ENCODE measurements at places on chromosomes 3 and 15.

GRCh38 chr15:76384409-76384808, 47.8 kb downstream of the ISL2 start:
- no peak for DNase-seq

DNA sequence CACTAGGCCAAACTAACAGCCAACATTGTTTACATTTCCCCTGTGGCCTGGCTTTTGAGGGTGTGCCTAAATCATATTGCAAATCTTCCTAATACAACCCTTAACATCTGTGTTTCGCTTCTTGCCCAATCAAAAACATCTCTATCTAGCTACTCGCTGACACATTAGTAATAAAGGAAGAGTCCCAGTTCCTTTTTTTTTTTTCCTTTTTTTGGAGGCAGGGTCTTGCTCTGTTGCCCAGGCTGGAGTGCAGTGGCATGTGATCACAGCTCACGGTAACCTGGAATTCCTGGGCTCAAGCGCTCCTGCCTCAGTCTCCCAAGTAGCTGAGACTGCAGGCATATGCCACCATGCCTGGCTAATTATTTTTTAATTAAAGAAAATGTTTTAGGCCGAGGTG, 2.1 kb upstream of the SRPRB start:
- DNase-seq = no peak

GRCh38 chr3:57120040-57120439, 45.1 kb downstream of the IL17RD start:
- no peak for DNase-seq

DNA sequence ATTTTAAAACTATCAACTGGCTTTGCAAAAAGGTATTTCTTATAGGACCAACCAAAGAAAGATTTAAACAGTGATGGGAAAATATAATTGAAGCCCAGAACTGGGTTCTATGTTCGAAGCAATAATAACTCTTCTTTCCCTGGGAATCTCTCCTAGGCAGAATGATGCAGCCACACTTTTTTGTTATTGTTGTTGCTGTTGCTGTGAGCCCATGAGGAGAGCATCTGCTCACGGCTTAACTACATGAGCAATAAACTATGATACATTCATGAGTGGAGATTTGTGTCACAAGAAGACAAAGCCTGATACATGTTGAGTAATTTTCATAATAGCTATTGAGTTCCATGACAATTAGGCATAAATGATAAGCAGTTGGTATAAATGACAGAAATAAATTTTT, 80.5 kb downstream of the CRTC3 start:
- DNase-seq = no peak

DNA sequence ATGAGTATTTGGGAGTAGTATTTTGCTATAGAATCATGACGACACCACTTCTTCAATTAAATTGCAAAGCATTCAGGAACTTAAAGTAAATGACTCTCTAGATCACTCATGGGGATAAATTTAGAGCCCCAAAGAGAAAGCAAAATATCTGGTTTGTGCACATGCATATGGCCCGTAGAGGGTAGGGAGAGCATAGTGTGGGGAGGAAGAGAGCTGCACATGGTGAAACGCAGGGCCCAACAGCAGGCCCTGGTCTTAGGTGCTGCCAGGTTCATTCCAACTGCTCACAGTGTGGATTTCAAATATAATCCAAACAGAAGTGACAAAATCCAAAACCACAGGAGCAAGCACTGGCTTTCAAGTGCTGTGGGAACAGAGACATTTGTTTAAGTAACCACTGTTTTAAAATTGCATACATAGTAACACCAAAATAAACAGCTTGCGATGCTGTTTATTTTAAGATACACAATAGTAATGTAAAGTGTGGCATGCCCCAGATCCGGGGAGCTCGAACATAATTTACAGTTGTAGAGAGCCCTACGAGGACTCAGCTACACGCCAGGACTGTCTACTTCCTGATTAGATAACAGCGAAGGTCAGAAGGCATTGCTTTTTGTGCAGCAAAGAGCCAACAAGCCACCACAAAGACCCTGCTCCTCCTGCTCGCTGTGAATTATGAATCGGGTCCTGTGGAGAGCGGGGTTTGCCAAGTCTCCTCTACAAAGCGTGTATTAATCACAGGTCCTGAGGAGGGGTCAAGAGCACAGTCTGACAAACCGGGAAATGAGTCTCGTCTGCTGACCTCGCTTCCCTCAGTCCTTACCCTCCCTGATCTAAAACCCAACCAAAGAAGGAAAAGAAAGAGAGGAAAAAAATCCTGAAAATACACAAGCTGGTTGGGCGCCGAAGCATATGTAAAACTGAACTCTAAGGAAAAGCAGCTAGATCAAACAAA, 80.6 kb downstream of the MEIS2 start:
- no peak for DNase-seq

DNA sequence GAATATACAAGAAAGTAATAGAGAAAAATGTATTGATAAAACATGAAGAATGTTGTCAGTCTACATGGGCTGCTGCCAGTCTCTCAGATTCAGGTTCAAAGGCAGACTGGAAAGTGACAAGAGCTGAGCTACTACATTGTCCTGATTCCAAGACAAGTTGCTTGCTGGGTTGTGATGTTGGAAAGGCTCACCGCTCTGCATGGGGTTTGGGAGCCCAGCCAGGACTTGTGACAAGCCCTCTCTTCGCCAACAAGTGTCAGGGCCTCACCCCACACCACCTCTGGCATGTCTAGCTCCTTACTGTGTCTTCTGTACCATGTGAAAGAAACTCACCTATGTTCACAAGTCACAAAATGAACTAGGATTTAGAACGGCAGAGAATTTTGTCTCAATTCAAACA, 43.0 kb upstream of the SH3GL3 start:
- no peak for DNase-seq

GRCh38 chr3:190239325-190239724, 82.9 kb downstream of the CLDN1 start:
- DNase-seq = no peak

DNA sequence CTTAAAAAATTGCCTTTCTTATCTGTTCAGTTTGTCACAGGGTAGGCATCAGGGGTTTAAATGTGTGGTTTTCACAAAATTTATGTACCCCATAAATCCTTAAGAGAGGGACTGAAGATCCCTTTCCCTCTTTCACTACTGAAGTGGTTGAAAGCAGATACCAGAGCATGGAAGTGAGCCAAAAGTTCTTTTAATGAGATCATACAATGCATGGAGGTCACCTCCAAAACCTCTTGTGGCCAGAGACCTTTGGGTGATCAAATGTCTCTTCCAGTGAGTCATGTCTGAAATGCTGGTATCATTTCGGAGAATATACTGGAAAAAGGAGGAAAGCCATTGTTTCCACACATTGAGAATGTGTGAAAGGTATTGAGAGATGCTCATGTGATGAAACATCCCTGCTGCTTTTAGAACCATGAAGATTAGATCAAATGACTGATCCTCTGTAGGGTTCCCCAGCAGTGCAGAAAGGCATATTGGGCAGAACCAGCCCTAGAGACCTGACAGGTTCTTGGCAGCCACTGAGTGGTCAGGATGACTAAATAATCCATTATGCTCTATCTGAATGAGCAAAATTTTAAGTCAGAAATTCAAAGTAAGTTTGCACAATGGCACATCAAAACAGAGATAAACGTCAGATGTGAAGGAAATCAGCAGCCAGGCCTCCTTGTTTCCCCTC, 165.8 kb upstream of the SLC2A2 start:
- DNase-seq = no peak

DNA sequence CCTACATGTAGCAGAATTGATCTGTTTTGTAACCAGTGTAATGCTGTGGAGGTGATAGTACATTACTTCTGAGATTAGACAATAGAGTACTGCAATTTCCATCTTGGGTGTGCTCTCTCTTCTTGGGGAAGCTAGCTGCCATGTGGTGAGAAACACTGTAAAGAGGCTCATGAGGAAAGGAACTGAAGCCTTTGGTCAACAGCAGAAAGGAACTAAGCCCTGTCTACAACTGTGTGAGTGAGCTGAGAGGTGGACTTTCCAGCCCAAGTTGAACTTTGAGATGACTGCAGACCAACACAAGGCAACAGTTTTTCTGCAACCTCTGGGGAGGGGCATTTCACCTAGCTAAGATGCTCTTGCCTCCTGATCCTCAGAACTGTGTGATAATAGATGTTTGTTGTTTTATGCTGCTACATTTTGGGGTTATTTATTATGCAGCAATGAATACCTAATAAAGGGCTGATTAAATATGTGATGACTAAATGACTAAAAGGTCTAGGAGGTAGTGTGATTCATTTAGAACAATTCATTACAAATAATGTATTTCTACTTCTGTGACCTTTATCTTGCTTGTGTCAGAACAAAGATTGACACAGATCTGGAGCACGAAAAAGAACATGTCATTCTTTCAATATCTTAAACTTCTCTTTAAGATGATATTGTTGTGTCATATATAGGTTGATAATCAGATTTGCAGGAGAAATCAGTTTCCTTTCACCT, 121.6 kb upstream of the THRB start:
- DNase-seq = no peak

- DNase-seq = no peak
These were observed 11.3 kb upstream of the PROK2 start for GRCh38 chr3:71796290-71796689.

- no peak for DNase-seq
These were observed 660.8 kb downstream of the MECOM start for GRCh38 chr3:169002689-169003088.

GRCh38 chr3:67515778-67516177, 138.6 kb downstream of the SUCLG2 start:
- DNase-seq = no peak

All from breast epithelium (tissue), 4 donors.